Suprapubic skin (tissue), 4 donors: ENCODE measurements at places on chromosomes 2 and 18. TPM values are rescaled to one million over a fixed set of nuclear protein-coding genes. Genes with fewer than 3 reads are reported as not detected.

DNA sequence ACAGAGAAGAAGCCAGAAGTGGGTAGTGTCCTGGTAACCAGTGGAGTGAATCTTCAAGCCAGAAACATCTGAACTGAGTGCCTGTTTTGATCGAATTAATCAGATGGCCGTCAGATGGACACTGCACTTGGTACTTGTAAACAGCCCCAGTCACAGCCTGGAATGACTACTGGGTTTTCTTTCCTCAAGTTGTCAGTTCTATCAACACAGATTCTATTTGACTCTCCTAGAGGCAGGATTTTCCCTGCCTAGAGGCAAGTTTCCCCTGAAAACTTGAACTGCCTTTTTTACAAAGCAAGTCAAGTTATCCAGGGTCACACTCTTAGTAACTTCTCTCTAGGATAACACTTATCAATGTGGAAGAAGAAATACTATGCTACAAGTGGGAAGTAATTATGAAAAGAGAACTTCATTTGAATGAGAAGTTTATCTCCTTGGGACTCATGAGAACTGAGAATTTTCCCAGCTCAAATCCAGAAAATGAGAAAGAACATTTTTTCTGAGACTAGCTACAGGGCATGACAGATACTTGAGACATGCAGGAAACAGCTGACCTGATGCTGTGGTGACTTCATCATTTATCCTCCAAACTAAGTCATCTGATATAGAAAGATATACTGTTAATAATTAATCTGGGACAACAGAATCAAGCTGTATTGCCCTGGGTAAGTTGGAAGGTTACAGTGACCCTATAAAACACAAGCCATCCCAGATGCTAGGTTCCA is 36.0 kb downstream of the SULT1C2 start:
- H3K36me3 ChIP-seq = no peaks in the 10 kb centered on the region
- no peak overlapping the region for H3K4me3 ChIP-seq
- no peak for DNase-seq
- no peaks in the 10 kb centered on the region for H3K4me1 ChIP-seq
- H3K27ac ChIP-seq = no peak overlapping the region

The KCNF1 gene
- not detected for total RNA-seq

DNA sequence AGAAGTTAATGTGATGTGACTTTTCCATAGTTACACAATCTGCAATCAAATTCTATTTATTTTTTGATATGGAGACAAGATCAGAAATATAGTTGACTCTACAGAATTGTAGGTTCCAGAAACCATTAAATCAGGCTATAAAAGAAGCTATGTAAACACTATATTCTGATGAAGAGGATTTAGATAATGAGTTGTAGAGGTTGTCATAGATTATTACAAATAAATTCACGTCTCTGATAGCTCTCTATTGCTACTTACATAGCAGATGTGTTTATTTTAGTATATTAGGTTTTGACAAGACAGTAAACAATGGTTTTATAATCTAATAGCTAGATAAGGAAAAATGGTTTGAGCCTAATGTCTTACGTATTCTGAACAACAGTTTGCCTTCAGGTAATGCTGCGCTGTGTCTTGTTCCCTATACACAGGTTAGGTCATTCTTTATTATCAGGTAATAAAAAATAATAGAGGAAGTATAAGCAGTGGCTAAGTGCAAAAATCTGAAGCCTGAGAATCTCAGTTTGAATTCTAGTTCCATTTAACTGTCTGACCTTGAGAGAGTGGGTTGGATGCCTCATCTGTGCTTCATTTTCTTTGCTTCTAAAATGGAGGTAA is 93.4 kb downstream of the PPP1R1C start:
- H3K4me1 ChIP-seq = peaks cover 8% of the 10 kb centered on the region
- H3K4me3 ChIP-seq = no peak overlapping the region
- no peaks in the 10 kb centered on the region for H3K36me3 ChIP-seq
- no peaks in the 10 kb centered on the region for H3K27me3 ChIP-seq
- no peak for DNase-seq
- H3K27ac ChIP-seq = no peak overlapping the region

- peaks cover 12% of the 10 kb centered on the region for H3K4me1 ChIP-seq
- no peak overlapping the region for H3K27ac ChIP-seq
- H3K27me3 ChIP-seq = no peaks in the 10 kb centered on the region
These were observed 287.6 kb downstream of the SETBP1 start for GRCh38 chr18:44968336-44968735.

The CYP26B1 gene
- 61.5 TPM for total RNA-seq

The BCL11A gene
- 150 TPM for total RNA-seq

DNA sequence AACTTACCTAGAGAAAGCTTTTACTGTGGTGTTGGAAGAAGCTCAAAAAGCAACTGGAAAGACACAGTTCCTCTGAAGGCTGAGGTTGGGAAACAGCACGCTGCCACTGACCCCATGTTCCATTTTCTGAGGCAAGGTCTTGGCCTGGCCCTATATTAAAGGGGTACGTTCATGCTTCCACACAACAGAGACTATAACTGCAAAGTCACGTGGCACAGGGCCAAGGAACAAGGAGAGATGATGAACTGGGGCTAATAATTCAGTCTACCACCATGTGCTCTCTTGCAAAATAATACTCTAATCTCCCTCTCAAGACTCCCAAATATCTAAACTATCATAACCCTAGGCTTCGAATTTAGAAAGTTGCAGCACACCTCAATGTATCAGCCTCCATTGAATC is 381.6 kb downstream of the DSEL start:
- H3K27me3 ChIP-seq = no peaks in the 10 kb centered on the region
- H3K36me3 ChIP-seq = no peaks in the 10 kb centered on the region
- DNase-seq = no peak

- no peak for DNase-seq
- H3K4me1 ChIP-seq = no peaks in the 10 kb centered on the region
- no peaks in the 10 kb centered on the region for H3K36me3 ChIP-seq
- H3K27me3 ChIP-seq = peaks cover 5% of the 10 kb centered on the region
- H3K4me3 ChIP-seq = no peak overlapping the region
These were observed 60.6 kb downstream of the CCDC74A start for GRCh38 chr2:131588152-131588873.

The LIMS3 gene
- total RNA-seq = 2.0 TPM

GRCh38 chr2:144530596-144530995 is 10.7 kb upstream of the ZEB2 start:
- no peak overlapping the region for H3K27ac ChIP-seq
- H3K36me3 ChIP-seq = no peaks in the 10 kb centered on the region
- H3K4me1 ChIP-seq = peaks cover 11% of the 10 kb centered on the region
- no peak overlapping the region for H3K4me3 ChIP-seq
- no peak for DNase-seq
